ENCODE measurements at places on chromosomes 4 and X.
A peak's percentile ranks its signal among the peaks of the same experiment; 100 is the strongest.

- DNase-seq: no peak
- H3K4me3 ChIP-seq: no peak overlapping the region
- no peak overlapping the region for H3K27ac ChIP-seq
- H3K27me3 ChIP-seq: no peaks in the 10 kb centered on the region
- no peaks in the 10 kb centered on the region for H3K4me1 ChIP-seq
Measured at GRCh38 chrX:101386542-101386885, 523 bp upstream of the BTK start.

- H3K4me1 ChIP-seq: no peaks in the 10 kb centered on the region
- DNase-seq: no peak
- no peak overlapping the region for H3K4me3 ChIP-seq
- H3K27me3 ChIP-seq: peaks cover 80% of the 10 kb centered on the region
- H3K27ac ChIP-seq: no peak overlapping the region
Measured at GRCh38 chrX:633043-633984, 2.7 kb downstream of the SHOX start.

GRCh38 chr4:76563454-76564122, 128.6 kb downstream of the SHROOM3 start:
- DNase-seq: peak; percentile 19
- no peaks in the 10 kb centered on the region for H3K27me3 ChIP-seq
- H3K36me3 ChIP-seq: no peaks in the 10 kb centered on the region
- H3K4me3 ChIP-seq: no peak overlapping the region

GRCh38 chr4:80071604-80072227, 1.3 kb downstream of the ANTXR2 start:
- H3K4me3 ChIP-seq: peak overlapping the region; percentile 89
- no peaks in the 10 kb centered on the region for H3K27me3 ChIP-seq
- H3K36me3 ChIP-seq: no peaks in the 10 kb centered on the region
- no peak for DNase-seq

- H3K27ac ChIP-seq: no peak overlapping the region
- no peaks in the 10 kb centered on the region for H3K4me1 ChIP-seq
- H3K4me3 ChIP-seq: no peak overlapping the region
Measured at GRCh38 chr4:147599769-147600168, 17.4 kb upstream of the TMEM184C start.

- no peaks in the 10 kb centered on the region for H3K36me3 ChIP-seq
- no peaks in the 10 kb centered on the region for H3K27me3 ChIP-seq
- H3K4me1 ChIP-seq: no peaks in the 10 kb centered on the region
Measured at GRCh38 chr4:7750523-7750922, 189.1 kb downstream of the AFAP1 start.

Measured in gastrocnemius medialis (tissue), 4 donors.